GM12878 (cell line): ENCODE measurements at places on chromosomes 2 and 18. TPM values are rescaled to one million over a fixed set of nuclear protein-coding genes. Genes with fewer than 3 reads are reported as not detected.

DNA sequence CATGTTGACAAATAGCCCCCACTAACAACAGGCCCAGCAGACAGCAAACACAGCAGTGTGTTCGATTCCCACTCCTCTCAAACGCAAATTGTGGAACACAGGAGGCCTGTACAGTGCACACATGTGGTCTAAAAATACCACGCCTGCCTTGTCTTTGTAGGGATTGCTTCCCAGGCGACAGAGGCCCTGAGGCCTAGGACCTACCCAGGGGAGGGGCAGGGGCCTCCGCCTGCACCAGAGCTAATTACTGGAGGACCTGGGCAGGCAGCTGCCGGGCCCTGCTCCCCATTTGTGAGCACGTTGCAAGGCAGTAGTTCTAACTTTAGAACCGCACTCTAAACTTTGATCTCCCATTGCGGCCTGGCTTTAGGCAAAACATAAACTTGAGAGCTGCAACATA lies 316.0 kb downstream of the TXNL1 start:
- no peak overlapping the region for H3K4me3 ChIP-seq
- no peak overlapping the region for H3K27ac ChIP-seq
- no peak for DNase-seq
- no peaks in the 10 kb centered on the region for H3K36me3 ChIP-seq

- H3K36me3 ChIP-seq = peaks cover 3% of the 10 kb centered on the region
- H3K27ac ChIP-seq = peak overlapping the region; percentile 90
- no peaks in the 10 kb centered on the region for H3K27me3 ChIP-seq
- H3K4me1 ChIP-seq = peaks cover 35% of the 10 kb centered on the region
- no peak for DNase-seq
These were observed 673 bp downstream of the PCBP1 start for GRCh38 chr2:70087702-70088597.

GRCh38 chr2:238947920-238948710 lies 100.2 kb downstream of the TWIST2 start:
- H3K4me1 ChIP-seq = no peaks in the 10 kb centered on the region
- no peak for DNase-seq
- no peak overlapping the region for H3K27ac ChIP-seq
- no peaks in the 10 kb centered on the region for H3K36me3 ChIP-seq
- H3K4me3 ChIP-seq = no peak overlapping the region
- no peaks in the 10 kb centered on the region; the same call in 1 of the 2 replicates for H3K27me3 ChIP-seq

- no peak overlapping the region for H3K27ac ChIP-seq
- H3K36me3 ChIP-seq = no peaks in the 10 kb centered on the region
- no peaks in the 10 kb centered on the region for H3K27me3 ChIP-seq
- H3K4me3 ChIP-seq = no peak overlapping the region
These were observed 193.2 kb downstream of the CDH19 start for GRCh38 chr18:66410692-66411091.

- no peak overlapping the region for H3K4me3 ChIP-seq
- H3K27me3 ChIP-seq = no peaks in the 10 kb centered on the region
These were observed 103.5 kb downstream of the KCNS3 start for GRCh38 chr2:17981936-17982335.

GRCh38 chr2:238169708-238170251 lies 11.0 kb downstream of the ERFE start:
- no peaks in the 10 kb centered on the region for H3K4me1 ChIP-seq
- H3K27me3 ChIP-seq = no peaks in the 10 kb centered on the region
- DNase-seq = no peak
- H3K4me3 ChIP-seq = no peak overlapping the region
- H3K27ac ChIP-seq = no peak overlapping the region

- no peak for DNase-seq
- H3K4me3 ChIP-seq = no peak overlapping the region
- no peaks in the 10 kb centered on the region for H3K27me3 ChIP-seq
- H3K4me1 ChIP-seq = no peaks in the 10 kb centered on the region
- H3K27ac ChIP-seq = no peak overlapping the region
- no peaks in the 10 kb centered on the region for H3K36me3 ChIP-seq
These were observed 228.6 kb downstream of the RND3 start for GRCh38 chr2:150258781-150259307.

- peak overlapping the region; percentile 55 for H3K4me3 ChIP-seq
- H3K27ac ChIP-seq = no peak overlapping the region
- DNase-seq = no peak
- no peaks in the 10 kb centered on the region for H3K27me3 ChIP-seq
These were observed 186.5 kb upstream of the FANCL start for GRCh38 chr2:58427572-58428095.

DNA sequence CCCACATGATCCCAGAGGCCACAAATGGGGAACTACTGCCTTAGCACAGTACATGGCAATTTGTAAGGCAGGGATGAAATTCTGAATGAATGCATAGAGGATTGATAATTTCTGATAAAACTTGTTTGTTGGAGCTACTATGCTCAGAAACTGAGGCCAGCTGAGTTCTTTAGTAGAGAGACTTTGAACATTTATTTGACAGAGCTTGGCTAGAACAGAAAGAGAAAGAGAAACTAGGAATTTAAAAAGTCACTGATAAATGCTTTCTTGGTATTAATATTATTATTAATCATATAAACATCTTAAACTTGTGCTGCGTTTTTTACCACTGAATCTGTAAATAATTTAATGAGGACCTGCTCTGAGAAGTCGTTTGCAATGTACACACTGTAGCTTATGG lies 923.7 kb upstream of the CNTNAP5 start:
- H3K4me3 ChIP-seq = no peak overlapping the region
- H3K36me3 ChIP-seq = no peaks in the 10 kb centered on the region
- H3K27ac ChIP-seq = no peak overlapping the region
- no peaks in the 10 kb centered on the region for H3K4me1 ChIP-seq
- DNase-seq = no peak

DNA sequence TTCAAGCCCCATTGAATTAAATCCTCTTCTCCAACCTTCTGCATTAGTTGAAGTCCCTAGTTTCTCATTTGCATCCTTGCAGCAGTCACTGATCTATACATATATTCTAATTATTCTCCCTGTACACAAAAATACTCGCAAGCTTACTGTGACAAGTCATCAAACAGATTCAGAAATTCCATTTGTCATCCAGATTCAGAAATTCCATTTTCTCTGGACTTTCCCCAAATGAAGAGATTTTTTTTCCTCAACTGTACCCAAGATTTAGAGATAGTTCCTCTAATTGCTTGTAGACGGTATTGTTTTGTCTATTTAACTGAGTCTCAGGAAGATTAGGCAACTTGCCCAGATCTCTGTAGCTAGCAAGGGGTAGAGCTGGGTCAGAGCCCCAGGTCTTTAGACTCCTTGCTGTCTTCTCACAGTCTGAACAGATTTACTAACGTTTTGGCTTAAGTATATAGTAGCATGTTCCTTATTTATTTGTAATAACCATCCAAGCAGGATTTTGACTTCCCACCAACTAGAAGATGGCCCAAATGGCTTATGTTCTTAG lies 34.2 kb downstream of the RAB12 start:
- no peak overlapping the region for H3K27ac ChIP-seq
- H3K36me3 ChIP-seq = peaks cover 17% of the 10 kb centered on the region; the same call in 1 of the 2 replicates
- no peaks in the 10 kb centered on the region for H3K27me3 ChIP-seq
- H3K4me1 ChIP-seq = no peaks in the 10 kb centered on the region
- H3K4me3 ChIP-seq = no peak overlapping the region
- no peak for DNase-seq

DNA sequence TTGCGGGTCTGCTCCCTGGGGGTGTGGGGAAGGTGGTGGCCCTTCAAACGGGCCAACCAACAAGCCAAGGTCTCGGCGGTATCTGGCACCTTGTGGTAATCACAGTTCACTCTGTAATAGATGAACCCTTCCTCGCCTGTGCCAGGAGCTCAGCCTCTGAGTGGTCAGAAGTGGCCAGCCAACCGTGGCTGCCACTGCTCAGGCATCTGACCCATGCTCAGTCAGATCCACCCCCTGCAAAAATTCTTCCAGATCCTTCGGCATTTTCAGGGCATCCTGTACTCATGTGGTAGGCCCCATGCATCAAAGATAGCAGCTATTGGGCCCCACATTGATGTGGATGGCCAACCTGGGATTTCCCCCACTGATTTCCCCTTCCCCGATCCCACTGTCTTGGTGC lies 39.6 kb upstream of the SERPINE2 start:
- H3K4me3 ChIP-seq = no peak overlapping the region
- no peak for DNase-seq
- no peaks in the 10 kb centered on the region for H3K4me1 ChIP-seq
- H3K36me3 ChIP-seq = no peaks in the 10 kb centered on the region
- no peaks in the 10 kb centered on the region for H3K27me3 ChIP-seq
- no peak overlapping the region for H3K27ac ChIP-seq

GRCh38 chr2:54041135-54041534 lies 70.3 kb upstream of the PSME4 start:
- no peak for DNase-seq
- no peaks in the 10 kb centered on the region for H3K27me3 ChIP-seq
- no peak overlapping the region for H3K27ac ChIP-seq
- no peaks in the 10 kb centered on the region for H3K36me3 ChIP-seq

DNA sequence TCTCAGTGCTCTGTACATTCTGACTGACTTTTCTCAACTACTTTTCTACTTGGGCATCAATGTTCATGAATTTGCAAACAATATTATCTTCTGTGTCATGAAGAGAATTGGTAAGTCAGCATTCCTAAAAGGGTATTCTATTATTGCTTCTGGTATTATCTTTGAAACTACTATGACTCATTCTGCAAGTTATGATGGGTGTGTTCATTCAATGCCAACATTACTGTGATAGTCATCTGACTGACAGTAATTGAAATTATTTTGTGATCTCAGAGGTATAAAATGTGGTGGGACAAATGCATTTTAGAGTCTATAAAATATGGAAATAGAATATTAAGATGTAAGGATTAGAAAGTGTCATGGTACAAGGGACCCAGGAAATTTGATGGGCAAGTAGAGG lies 736.0 kb upstream of the CELF4 start:
- no peak for DNase-seq
- no peak overlapping the region for H3K4me3 ChIP-seq
- no peaks in the 10 kb centered on the region; the same call in 1 of the 2 replicates for H3K27me3 ChIP-seq
- H3K27ac ChIP-seq = no peak overlapping the region
- H3K36me3 ChIP-seq = no peaks in the 10 kb centered on the region

DNA sequence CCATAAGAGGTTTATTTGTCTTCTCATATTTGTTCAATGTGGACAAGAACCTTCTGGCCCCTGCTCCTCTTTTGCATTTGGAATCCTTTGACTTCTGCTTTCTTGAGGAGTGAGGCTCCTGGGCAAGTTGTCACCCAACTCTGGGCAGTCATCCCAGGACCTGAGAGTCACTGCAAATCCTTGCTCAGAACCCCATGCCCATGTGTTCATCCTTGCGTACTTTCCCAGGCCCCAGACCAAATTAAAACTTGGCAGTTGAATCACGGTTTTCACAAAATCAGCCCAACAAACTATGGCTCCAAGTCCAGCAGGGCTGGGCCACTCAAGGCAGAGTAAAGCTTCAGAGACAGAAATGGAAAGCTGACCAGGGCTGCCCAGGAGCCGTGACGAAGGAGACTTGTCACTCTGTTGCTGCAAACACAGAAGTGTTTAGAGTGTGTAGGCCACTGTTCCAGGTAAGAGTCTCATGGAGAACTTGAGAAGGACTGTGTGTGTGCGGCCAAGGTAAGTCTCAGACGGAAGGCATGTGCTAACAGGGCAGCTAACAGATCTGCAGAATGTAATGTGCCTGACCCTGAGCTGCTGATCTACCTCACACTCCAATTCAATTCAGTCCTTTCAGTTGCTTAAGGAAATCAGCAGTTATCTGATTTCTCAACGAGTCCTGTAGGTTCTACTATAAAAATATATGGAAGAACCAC lies 549.4 kb upstream of the HS6ST1 start:
- DNase-seq = no peak
- no peak overlapping the region for H3K4me3 ChIP-seq
- H3K27me3 ChIP-seq = no peaks in the 10 kb centered on the region
- H3K27ac ChIP-seq = no peak overlapping the region
- no peaks in the 10 kb centered on the region for H3K4me1 ChIP-seq

GRCh38 chr2:7719876-7720275 lies 802.7 kb downstream of the RNF144A start:
- no peak overlapping the region for H3K27ac ChIP-seq
- H3K4me1 ChIP-seq = peaks cover 4% of the 10 kb centered on the region; the same call in 1 of the 2 replicates
- no peak overlapping the region for H3K4me3 ChIP-seq

DNA sequence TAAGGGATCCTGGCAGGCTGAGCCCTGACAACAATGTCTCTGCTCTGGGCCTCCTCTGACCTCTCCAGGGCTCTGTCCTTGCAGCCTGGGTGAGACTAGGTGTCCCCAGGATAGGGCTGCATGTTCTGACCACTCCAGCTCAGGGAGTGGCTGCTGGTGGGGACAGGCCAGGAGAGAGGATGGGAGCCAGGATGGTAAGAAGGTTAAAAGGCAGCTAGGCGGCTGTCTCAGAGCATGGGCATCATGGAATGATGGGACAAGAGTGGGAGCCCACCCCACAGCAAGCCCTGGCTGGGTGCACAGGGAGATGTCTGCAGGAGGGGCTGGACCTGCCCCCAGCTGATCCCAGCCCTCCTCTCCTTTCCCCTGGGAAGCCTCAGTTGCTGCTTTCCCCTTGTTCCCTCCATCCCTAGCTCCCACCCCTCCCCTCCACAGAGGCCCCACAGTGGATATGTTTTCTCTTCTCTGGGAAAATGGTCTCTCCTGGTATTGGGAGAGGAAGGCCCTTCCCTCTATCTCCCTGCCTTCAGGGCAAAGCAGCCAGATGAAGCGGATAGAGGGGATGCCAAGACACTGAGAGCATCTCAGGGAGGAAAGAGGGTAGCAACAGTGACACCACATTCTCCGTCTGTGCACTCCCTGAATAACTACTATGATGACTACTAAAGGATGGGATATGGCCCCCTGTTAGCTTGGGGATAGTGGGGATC lies 334.3 kb downstream of the DYSF start:
- H3K4me3 ChIP-seq = no peak overlapping the region
- no peaks in the 10 kb centered on the region; the same call in 1 of the 2 replicates for H3K27me3 ChIP-seq
- H3K4me1 ChIP-seq = no peaks in the 10 kb centered on the region
- DNase-seq = no peak

GRCh38 chr2:46025676-46026075 lies 271.5 kb upstream of the EPAS1 start:
- no peaks in the 10 kb centered on the region for H3K4me1 ChIP-seq
- no peak overlapping the region for H3K4me3 ChIP-seq
- no peaks in the 10 kb centered on the region for H3K36me3 ChIP-seq
- H3K27me3 ChIP-seq = no peaks in the 10 kb centered on the region

DNA sequence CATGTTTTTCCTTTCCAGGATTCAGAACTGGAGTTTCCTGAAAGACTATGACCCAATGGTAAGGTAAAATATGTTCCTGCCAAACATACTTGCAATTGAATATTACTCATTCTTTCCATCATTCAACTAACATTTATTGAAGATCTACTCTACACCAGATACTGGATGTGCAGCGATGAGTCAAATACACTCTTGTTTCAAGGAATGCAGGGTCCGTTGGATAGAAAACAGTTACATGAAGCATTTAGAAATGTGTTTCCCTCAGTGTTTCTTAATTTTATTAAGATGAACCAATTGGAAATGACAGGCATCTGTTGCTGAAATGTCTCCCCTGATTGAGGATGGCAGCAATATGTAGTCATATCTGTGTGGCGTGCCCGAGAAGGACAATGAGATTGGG lies 14.8 kb upstream of the SLC66A3 start:
- no peaks in the 10 kb centered on the region for H3K36me3 ChIP-seq
- no peak overlapping the region for H3K27ac ChIP-seq

- DNase-seq = no peak
- H3K27me3 ChIP-seq = no peaks in the 10 kb centered on the region
These were observed 143.7 kb upstream of the SYT4 start for GRCh38 chr18:43420950-43421349.

RAD51AP2 gene
- not detected in 2 replicates for total RNA-seq

GAD1 gene
- 0.43 and 0.62 TPM in 2 replicates for total RNA-seq

RSAD2 gene
- total RNA-seq = 0.87 and 1.2 TPM in 2 replicates

PECR gene
- 20.4 and 25.3 TPM in 2 replicates for total RNA-seq

UNC50 gene
- 25.5 and 25.8 TPM in 2 replicates for total RNA-seq

WDFY1 gene
- 10.5 and 10.9 TPM in 2 replicates for total RNA-seq

LHCGR gene
- 0.11 TPM in 1 of 2 replicates, not detected in the other for total RNA-seq

FAP gene
- not detected in 2 replicates for total RNA-seq
